ENCODE measurements at places on chromosomes 2 and 18.
A peak's percentile ranks its signal among the peaks of the same experiment; 100 is the strongest.

- DNase-seq = no peak
These were observed 167.0 kb downstream of the AFF3 start for GRCh38 chr2:99975386-99975785.

- peak; percentile 62 for DNase-seq
These were observed 126.3 kb downstream of the IRS1 start for GRCh38 chr2:226673314-226673723.

DNA sequence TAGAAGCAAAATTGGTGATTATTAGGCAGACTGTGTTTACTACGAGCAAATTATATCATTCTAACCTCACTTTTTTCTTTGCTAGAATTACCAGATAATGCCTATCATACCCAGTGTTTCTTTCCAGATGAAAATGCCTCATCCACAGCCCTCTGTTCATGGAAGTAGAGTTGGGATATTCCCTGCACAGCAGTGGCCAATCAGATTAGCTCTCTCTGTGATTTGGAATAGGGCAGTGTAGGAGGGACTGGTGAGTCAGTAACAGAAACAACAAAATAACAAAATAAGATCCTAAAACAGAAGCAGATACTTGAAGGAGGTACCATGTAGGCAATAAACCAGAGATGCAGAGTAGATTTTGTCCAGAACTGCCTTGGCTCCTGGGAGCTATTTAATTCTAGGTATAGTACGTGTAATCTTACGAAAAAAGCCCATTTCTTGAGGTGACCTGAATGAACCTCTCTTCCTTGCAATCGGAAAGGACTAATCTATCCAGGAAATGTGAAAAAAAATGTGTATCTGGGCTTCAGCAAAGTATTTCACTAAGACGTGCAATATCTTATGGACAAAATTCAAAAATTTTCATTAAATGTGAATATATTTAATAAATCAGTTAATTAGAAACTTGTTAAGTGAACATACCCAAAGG lies 18.4 kb upstream of the TMEM17 start:
- no peak for DNase-seq

- DNase-seq = no peak
These were observed 481.1 kb downstream of the CBLN2 start for GRCh38 chr18:72063001-72063400.

DNA sequence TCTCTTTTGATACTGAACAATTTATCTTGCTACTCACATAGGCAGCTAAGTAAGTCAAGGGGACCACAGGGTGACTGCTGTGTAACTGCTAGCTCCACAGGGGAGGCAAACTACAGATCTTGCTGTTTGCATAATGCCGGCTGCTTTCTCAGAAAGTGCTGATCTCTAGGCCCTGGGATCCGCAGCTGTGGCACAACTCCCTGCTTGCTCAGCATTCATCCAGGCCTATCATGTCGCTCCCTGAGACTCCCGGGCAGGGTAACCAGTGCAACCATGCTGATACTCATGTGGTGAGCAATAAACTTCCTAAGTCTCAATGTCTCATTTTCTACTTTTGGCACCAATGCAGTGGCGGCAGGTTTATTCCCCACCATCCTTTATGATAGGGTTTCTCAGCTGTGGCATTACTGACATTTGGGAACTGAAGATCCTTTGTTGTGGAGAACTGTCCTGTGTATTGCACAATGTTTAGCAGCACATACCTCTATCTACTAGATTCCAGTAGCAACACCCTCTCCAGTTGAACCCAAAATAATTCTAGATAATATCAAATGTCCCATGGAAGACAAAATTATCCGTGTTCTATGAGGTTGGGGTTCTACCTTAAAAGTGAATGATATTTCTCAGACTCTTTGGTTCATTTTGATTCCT lies 1101.3 kb downstream of the LRP1B start:
- DNase-seq = no peak

DNA sequence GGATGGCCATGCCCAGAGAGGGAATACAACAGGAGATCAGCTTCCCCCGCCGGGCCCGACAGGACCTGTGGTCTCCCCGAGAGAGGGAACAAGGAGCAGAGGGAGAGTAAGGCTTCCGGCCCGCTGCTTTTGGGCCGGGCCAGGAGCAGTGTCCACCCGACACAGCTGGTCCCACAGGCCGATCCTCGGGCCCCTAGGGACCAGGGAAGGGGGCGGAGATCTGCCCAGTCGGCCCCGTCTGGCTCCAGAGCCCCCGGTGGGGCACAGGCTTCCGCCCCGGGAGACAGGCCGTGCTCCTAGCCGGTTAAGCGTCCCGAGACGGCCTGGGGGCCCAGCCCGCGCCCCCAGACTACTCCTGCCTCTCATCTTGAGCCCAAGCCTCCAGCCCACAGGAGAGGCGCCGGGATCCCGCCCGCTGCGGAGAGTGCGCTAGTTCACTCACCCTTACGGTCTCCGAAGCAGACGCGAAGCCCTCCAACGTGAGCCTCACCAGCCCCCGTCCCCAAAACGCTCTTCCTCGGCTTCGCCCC lies at the start of gene MCFD2:
TSS of gene MCFD2 (minus strand) at position 526 of the 530 bp plus-strand sequence. CDS start 6,635 bp downstream, outside the sequence.
- no peak for DNase-seq

DNA sequence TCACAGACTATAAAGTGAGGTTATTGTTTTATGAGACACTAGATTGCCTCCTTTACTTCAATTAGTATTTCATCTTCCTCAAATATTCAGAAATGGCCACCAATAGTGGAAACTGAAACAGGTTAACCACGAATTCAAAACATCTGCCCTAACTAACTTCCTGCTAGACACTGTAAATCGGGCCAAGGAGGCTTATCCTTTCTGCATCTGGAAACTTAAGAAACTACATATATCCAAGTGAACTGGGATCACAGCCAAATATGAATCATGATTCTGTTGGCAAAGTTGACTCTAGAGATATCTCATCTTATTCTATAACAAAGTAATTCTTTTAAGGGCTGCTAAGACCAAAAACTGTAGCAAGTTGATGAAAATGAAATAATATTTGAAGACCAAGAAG lies 136.6 kb upstream of the ZC3H15 start:
- DNase-seq = peak; percentile 27

Data from CMK (cell line).